ENCODE measurements at places on chromosomes 3 and 15.

DNA sequence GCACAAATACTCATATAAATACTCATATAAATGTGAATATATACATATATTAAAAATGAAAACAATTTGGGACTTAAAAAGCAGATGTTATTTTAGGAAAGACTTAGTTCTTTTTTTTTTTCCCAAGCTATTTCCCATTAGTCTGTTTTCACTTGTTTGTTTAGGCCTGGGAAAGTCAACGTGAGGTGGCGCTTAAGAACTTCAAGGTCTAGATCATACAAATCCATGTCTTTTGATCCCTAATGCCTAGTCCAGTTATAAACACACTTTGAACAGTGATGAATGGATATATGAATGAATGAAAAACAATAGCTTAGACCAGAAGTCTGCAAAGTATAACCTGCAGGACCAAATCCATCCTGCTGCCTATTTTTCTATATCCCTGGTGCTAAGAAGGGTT lies 224.5 kb downstream of the CGGBP1 start:
- DNase-seq = no peak

DNA sequence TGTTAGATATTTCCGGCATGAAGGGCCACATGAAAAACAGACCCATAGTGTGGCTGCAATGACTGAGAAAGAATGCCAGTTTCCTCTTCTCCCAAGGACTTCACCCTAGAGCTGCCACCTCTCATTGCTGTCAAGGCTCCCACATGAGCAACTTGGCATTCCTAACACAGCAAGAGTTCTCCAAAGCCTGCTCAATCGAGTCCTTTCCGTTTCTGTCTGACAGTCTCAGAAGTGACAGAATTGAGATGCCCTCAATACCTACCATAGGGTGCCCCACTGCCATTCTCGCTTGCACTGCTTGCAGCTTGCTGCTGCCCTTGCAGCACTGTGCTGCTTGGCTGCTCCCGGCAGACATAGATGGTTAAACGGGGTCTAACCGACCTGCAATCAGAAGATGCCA lies 44.3 kb downstream of the UBP1 start:
- DNase-seq = no peak

DNA sequence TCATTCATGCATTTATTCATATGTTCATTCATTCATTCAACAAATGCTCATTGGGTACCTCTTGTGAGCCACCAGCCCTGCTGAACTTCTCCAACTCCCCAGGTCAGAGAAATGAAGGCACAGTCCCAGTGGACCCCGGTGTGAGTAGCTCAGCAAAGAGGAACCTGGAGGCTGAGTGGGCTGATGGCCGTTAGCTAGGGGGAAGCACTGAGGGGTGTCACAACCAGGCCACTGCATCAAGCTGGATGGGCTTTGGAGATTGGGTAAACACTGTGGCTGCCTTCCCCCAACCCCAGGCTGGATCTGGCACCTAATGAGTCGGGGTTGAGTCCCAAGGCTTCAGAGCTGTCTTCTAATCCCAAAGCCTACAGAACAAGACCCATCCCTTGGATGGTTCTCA lies 12.1 kb upstream of the ALAS1 start:
- DNase-seq = no peak

GRCh38 chr3:52531860-52532516 lies 1.7 kb downstream of the NT5DC2 start:
- DNase-seq = peak; percentile 50

GRCh38 chr3:184174284-184174645 lies 390 bp upstream of the AP2M1 start:
- no peak for DNase-seq

- no peak for DNase-seq
Observed at GRCh38 chr3:150662410-150663200, 41.1 kb downstream of the ERICH6 start.

GRCh38 chr3:140244893-140245292 lies 309.9 kb downstream of the CLSTN2 start:
- no peak for DNase-seq

- no peak for DNase-seq
Observed at GRCh38 chr15:23570486-23570885, 5.0 kb downstream of the MKRN3 start.

DNA sequence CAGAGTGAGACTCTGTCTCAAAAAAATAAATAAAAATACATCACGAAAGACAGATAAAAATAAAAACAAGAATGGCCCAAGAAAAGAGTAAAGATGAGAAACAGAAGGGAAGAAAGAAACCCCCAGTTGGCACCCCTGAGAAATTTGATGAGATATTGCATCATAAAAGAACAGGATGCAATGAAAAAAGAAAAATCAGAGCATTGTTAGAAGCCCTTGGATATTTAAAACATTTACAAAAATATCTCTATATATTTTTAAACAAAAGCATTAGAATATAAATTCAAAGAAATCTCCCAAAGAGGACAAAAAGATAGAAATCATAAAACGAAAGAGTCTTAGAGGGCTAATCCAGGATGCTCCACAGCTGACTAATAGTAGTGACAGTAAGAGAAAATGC lies 18.6 kb upstream of the ZBTB38 start:
- DNase-seq = no peak

DNA sequence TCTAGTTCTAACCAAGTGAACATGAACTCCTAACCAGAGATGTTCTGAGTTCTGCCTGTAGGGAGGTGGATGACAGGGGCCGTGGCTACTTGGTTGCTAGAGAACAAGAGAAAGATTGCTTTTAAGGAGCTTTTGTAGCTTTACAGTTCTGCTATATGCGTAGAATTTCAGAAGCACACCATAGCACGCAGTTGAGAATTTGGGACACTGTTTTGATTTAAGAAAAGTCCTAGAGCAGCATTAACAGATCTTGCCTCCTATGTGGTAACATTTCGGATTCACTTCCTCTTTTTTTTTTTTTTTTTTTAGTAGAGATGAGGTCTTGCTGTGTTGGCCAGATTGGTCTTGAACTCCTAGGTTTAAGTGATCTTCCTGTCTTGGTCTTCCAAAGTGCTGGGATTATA lies 181.7 kb downstream of the TCF12 start:
- DNase-seq = no peak

DNA sequence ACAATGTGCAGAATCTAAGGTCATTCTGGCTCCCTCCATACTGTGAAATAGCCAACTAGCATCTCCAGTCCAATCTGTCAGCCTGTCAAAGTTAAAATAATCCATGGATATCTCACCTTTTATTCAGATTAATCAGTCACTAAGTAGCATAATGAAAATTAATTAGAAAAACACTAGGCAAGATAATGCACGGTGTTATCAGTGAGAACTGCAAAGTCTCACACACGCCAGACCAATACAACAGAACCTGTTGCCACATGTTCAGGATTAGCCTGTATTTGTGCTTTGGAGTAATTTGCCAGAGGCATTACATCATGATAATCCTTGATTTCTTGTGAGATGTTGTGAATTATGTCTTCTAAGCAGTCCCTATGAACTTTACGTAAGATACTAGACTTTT lies 820.4 kb upstream of the ALCAM start:
- no peak for DNase-seq

DNA sequence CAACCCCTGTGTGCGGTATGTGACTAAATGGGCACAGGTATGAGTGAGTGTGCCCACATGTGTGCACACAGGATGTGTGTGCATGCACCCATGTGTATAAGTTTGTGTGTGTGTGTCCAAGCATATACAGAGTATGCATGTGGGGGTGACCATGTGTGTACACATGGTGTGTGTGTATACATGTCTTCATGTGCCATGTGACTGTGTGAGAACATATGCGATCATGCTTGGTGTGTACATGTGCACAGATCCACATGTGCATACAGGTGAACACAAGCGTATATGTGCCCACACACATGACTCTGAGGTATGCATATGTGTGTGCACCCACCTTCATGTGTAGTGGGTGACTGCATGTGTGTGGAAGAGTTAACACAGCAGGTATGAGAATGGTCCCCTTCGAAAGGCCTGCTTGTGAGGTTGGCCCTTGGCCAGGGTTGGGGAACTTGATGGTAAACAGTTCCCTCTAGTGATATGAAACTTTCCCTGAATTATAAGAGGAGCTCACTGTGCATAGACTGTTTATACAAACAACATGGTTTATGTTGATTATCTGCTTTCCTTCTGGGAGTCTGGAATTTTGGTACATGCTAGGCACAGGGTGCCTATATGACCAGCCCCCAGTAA lies 10.3 kb downstream of the PFKFB4 start:
- no peak for DNase-seq

DNA sequence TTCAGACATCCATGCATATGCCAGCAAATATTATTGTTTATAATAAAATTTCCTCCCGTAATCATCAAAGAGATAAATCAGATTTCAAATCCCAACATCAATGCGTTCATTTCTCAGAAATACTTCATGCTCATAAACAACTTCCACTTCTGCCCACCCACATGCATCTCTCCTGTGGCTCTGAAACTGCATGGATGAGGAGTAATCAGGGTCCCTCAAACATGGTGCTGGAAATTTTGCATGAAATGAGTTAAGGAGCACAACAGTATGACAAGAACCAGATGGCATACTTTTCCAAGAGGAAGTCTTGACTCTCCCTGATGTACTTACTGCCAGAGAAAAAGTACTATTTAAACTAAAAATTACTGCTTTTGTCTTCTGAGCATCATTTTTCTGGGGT lies 26.9 kb upstream of the MFSD1 start:
- no peak for DNase-seq

- DNase-seq = no peak
Observed at GRCh38 chr3:57852896-57853295, 96.8 kb downstream of the SLMAP start.
